ENCODE measurements at places on chromosomes 7 and 10. TPM values are rescaled to one million over a fixed set of nuclear protein-coding genes. Genes with fewer than 3 reads are reported as not detected.

The OR2F1 gene
- 0.13 TPM for polyA plus RNA-seq

DNA sequence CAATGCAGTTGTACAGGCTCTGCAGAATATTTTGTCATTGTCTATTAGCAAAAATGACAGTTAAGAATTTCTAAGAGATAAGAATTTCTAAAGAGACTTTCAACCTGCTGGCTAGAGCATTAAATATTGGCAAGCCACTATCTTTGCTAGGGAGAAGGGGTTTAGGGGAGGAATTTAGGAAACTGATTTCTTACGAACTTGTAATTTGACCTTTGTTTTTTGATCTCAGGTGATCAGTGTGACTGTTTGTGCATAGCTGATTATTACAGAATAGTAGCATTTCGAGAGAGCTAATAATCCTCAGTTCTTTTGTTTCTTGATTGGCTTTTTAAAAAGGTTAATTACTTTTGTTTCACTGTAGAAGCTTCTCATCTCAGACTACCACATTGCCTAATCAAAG lies 68.1 kb downstream of the ST7 start:
- DNase-seq = no peak

The PRKAR2B gene
- 16.3 TPM for polyA plus RNA-seq

DNA sequence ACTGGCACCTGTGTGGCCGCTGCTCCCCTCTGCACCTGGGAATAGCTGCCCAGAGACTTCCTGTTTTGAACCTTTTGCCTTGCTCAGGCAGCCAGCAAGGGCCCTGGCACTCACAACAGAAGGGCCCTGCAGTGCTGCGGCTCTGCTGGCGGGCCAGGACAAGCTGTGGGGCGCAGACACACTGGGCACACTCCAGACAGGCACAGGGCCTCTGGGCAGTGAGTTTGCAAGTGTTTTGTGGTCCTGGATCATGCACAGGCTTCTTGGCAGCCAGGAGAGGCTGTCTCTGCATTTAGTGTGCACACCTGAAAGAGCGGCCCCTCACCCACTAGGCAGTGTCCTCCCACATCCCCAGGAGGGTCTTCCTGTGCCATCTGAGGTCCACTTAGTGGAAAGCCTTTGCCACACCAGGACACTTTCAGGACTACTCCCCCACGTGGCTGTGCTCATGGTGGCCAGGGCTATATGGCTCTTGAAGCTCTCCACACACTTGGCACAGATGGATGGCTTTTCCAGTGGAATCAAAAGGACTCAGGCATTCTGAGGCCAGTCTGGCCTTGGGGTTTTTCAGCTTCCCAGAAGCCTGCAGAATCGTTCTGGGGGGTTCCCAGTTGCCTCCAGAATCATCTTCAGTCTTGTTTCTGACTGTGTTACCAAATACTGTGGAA lies 5.0 kb upstream of the ATP6V0E2 start:
- DNase-seq = no peak

The CRYGN gene
- 0.36 TPM for polyA plus RNA-seq

- DNase-seq = no peak
These were observed 128.7 kb upstream of the KIAA1217 start for GRCh38 chr10:24080207-24080606.
